ENCODE measurements at places on chromosomes 3 and 15. TPM values are rescaled to one million over a fixed set of nuclear protein-coding genes. Genes with fewer than 3 reads are reported as not detected.

GRCh38 chr15:51782357-51782896, 31.0 kb downstream of the TMOD2 start:
- peak; percentile 54 for DNase-seq

The LRRC34 gene
- not detected for polyA plus RNA-seq

GRCh38 chr3:58518291-58518789, 18.6 kb downstream of the ACOX2 start:
- no peak for DNase-seq

DNA sequence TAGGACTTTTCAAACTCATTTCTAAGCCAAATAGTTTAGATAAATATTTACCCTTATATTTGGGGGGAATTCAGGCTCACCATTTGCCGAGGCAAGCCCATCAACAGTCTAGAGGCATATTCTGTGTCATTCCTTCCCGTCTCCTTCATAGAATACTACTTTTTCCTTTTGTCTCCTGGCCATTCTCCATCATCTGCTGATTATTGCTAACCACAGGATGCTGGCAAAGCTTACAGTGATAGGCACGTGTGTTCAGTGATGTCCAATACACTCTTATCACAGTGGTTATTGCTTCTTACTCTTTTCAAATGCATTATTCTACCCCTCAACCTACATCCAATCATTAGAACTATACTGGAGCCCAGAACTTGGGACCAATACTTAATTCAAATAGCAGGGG, 130.6 kb upstream of the ZBED2 start:
- DNase-seq = no peak

The EPHB3 gene
- polyA plus RNA-seq = 0.50 TPM

The CHRD gene
- 0.13 TPM for polyA plus RNA-seq

The SPATA12 gene
- 0.24 TPM for polyA plus RNA-seq

The TLR9 gene
- not detected for polyA plus RNA-seq

DNA sequence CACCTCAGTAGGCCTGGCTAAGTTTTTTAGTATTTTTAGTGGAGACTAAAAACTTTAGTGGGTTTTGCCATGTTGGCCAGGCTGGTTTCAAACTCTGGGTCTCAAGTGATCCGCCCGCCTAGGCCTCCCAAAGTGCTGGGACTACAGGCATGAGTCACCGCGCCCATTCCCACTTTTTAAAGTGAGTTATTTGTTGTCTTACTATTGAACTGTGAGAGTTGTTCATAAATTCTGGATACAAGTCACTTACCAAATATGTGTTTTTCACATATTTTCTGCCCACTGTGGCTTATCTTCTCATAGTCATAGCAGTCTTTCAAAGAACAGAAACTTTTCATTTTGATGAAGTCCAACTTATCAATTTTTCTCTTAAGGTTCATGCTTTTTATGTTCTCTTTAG, 29.9 kb upstream of the SPSB4 start:
- no peak for DNase-seq

- DNase-seq = no peak
Measured at GRCh38 chr3:23633261-23633960, 172.3 kb upstream of the UBE2E1 start.

The FXR1 gene
- polyA plus RNA-seq = 95.0 TPM

- no peak for DNase-seq
Measured at GRCh38 chr3:119042162-119042561, 7.5 kb upstream of the IGSF11 start.

GRCh38 chr15:72365844-72366243, 10.0 kb downstream of the HEXA start:
- DNase-seq = no peak

- no peak for DNase-seq
Measured at GRCh38 chr3:119524931-119525662, 26.8 kb downstream of the TIMMDC1 start.

The CCDC39 gene
- polyA plus RNA-seq = not detected

DNA sequence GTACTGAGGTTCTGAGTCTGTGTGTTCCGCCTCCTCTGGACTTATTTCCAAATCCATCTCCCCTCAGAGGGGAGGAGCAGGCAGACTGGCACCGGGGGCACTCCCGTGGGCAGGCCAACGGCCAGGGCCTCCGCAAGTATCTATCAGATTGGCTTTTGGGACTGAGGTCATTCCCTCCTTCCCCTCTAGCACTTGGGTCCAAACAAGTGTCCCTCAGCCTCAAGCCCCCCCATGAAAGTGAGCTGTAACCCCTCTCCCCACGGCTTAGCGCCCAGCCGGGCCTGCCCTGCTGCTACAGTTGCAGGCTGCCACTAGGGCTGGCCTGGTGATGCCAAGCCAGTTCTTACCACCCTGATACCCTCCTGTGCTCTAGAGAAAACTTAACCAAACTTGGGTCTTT, 17.4 kb downstream of the ITGA11 start:
- DNase-seq = no peak

DNA sequence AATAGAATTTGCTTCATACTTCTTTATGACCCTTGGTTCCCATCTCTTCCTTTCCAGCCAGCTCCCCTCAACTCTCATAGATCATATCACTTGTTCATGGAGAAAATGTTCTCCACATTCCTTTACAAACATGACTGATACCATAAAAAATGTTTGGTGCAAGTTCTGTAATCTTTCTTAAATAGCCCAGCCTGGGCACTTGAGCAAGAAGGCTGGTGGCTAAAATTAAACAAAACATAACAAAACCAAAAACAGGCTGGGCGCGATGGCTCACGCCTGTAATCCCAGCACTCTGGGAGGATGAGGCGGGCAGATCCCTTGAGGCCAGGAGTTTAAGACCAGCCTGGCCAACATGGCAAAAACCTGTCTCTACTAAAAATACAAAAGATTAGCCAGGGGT, 8.9 kb upstream of the POLR2M start:
- DNase-seq = no peak

GRCh38 chr3:147130461-147130860, 275.9 kb downstream of the ZIC4 start:
- DNase-seq = no peak

- DNase-seq = no peak
Measured at GRCh38 chr3:100073714-100074307, 40.5 kb downstream of the FILIP1L start.

GRCh38 chr3:95002438-95003046, 939.7 kb downstream of the NSUN3 start:
- no peak for DNase-seq

GRCh38 chr3:33956206-33956605, 157.8 kb downstream of the PDCD6IP start:
- DNase-seq = no peak

The PAQR5 gene
- polyA plus RNA-seq = 83.8 TPM

The FGF12 gene
- polyA plus RNA-seq = 0.63 TPM

DNA sequence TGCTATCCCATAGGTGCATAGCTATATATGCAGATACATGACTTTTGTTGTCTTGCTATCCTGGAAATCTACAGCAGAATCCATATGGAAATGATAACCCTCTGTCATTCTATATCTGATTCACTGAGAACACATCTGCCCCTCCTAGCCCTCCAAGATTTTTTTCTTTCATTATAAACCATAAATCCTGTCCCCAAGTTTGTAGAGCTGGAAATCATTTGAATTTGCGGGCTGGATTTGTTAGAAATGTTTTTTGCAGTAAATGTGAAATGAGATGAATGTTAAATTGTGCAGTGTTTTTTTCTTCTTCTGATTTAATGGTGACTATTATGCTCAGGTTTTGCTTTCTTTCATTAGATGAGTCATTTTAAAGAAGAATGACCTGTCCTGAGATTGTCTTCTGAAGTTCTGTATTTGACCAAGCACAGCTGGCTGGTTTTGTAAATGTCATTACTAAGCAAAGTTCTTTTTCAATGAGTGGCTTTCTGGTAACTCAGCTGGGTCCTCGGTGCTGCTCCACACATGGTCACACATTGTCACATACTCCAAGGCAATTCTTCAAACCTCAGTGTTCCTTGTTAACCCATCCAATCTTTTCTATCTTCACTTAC, 25.3 kb upstream of the ABHD17C start:
- no peak for DNase-seq

- DNase-seq = no peak
Measured at GRCh38 chr3:178297740-178298139, 238.5 kb upstream of the KCNMB2 start.

The SLC24A5 gene
- not detected for polyA plus RNA-seq

GRCh38 chr3:150917951-150918350, 12.7 kb upstream of the MINDY4B start:
- DNase-seq = no peak

DNA sequence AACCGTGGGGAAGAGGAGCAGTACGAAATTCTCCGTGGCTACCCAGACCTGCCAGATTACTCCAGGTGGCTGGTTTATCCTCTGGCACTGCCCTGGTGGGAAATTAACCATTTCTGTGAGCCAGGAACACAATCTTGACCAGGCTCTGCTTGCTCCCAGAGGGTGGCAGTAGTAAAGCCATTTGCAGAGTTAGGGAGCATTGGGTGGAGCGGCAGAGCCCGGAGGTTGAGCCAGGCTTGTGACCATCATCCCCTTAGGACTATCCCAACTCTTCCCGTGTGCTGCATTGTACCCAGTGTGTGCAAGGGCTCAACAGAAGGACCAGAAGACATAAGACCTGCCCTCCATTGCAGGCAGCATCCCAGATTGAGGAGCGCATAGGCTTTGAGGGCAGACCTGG, 5.3 kb downstream of the KNG1 start:
- DNase-seq = peak; percentile 21

- DNase-seq = no peak
Measured at GRCh38 chr3:7934362-7934761, 567.3 kb upstream of the LMCD1 start.

The CPNE9 gene
- 0.05 TPM for polyA plus RNA-seq

The PCYT1A gene
- polyA plus RNA-seq = 44.7 TPM

The RBP2 gene
- polyA plus RNA-seq = not detected

DNA sequence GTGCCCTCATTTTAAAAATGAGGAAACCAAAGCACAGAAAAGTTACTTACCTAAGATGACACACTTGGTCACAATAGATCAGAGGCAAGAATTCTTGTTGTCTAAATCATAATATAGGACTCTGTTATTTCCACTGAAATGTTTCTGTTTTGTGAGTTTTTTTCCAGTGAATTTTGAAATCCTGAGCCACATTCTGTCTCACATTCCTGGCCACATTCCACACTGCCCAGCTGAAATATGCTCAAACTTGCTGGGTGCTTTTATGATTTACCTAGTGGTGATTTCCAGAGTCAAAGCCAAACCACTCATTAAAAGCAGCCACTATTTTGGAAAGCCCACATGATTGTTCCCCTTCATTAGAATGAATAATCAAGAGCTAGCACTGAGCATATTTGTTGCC, 82.3 kb upstream of the NPHP3 start:
- no peak for DNase-seq

- peak; percentile 33 for DNase-seq
Measured at GRCh38 chr15:71485094-71485693, 325.2 kb upstream of the NR2E3 start.

- no peak for DNase-seq
Measured at GRCh38 chr3:21017115-21017852, 733.7 kb downstream of the ZNF385D start.
